Progenitor cell of endocrine pancreas (in vitro differentiated cells): ENCODE measurements at places on chromosomes 3 and 15.

DNA sequence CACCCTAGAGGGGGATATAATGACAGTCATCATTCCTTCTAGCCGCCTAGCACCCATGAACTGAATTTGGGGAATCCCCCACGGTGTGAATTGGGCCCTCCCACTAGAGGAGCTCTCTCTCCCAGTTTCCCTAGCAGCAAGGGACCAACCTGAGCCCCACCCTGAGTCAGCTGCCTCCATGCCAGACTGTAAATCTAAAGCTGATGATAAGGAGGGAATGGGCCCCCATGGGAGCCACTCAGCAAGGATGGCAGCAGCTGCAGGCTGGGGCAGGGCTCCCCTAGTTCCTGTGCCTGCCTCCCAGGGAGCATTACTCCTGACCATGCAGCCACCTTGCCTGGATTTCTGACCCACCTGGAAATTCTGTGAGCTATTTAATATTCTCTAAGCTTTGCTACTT lies 57.0 kb upstream of the PXYLP1 start:
- no peak for DNase-seq

- DNase-seq = no peak
Measured at GRCh38 chr3:108602249-108602934, 12.9 kb downstream of the DZIP3 start.

DNA sequence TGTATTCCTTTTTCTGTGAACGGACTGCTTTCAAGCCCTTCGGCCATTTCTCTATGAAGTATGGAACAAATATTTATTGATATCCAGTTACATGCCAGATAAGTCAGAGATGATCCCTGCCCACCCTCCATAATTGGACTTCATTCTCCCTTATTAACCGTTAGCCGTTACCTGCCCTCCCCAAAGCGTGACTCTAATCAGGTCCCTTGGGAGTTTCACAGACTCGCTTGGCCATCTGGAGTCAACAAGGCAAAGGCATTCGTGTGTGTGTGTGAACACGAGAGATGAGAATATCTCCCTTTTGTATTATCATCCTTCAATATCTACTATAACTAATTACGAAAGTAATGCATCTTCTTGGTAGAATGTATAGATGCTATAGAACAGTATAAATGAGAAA lies 314.5 kb downstream of the TLE3 start:
- no peak for DNase-seq

- DNase-seq = no peak
Measured at GRCh38 chr15:24146251-24146650, 459.1 kb upstream of the NDN start.

- no peak for DNase-seq
Measured at GRCh38 chr15:78104119-78104479, 11.7 kb downstream of the SH2D7 start.

- DNase-seq = no peak
Measured at GRCh38 chr3:48662145-48662752, 437 bp downstream of the CELSR3 start.

- no peak for DNase-seq
Measured at GRCh38 chr15:80138961-80139360, 13.8 kb upstream of the FAH start.
